Endothelial cell (in vitro differentiated cells): ENCODE measurements at places on chromosomes 7 and 10. TPM values are rescaled to one million over a fixed set of nuclear protein-coding genes. Genes with fewer than 3 reads are reported as not detected.

GRCh38 chr7:114372619-114373018, 42.0 kb upstream of the FOXP2 start:
- H3K27ac ChIP-seq = no peak overlapping the region
- H3K27me3 ChIP-seq = no peaks in the 10 kb centered on the region
- H3K4me3 ChIP-seq = no peak overlapping the region
- H3K4me1 ChIP-seq = peaks cover 2% of the 10 kb centered on the region
- DNase-seq = no peak

DNA sequence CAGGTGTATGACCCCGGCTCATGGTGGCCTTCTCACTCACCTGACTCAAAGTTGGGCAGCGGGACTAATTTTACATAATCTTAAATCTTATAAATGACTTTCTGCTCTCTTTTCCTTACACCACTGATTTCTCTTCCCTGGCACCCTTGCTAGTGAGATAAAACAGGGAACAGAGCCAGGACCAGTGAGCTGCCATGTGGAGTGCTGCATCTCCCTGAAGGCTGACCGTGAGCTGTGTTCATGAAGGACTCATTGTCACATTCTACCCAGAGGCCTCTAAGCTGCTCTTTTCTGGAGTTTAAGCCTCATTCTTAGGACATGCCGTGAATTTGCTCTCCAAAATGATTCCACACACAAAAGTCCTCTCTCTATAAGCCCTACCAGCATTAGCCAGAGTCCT, 762.3 kb downstream of the AUTS2 start:
- H3K4me1 ChIP-seq = peaks cover 3% of the 10 kb centered on the region
- no peak for DNase-seq
- H3K27ac ChIP-seq = no peak overlapping the region
- no peaks in the 10 kb centered on the region for H3K36me3 ChIP-seq
- no peaks in the 10 kb centered on the region for H3K27me3 ChIP-seq
- H3K4me3 ChIP-seq = no peak overlapping the region

DNA sequence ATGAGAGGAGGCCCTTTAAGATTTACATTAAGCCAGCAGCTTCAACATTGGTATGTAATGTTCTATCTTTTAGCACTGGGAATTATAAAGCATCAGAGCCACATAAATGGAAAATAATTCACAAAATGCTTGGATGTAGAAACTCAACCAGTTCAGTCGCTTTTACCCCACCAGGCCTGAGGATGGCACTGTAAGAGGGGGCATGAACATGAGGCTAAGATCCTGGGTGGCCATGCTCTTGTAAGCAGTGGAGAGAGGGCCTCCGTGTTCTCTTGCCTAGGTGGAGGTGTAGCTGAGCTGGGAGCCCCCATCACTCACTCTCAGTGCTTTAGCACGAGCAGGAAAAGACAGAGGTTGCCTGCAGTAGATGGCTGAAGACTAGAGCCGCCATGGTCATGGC, 238.8 kb downstream of the FANK1 start:
- no peak overlapping the region for H3K4me3 ChIP-seq
- H3K27ac ChIP-seq = no peak overlapping the region
- no peak for DNase-seq
- H3K36me3 ChIP-seq = peaks cover 4% of the 10 kb centered on the region

DNA sequence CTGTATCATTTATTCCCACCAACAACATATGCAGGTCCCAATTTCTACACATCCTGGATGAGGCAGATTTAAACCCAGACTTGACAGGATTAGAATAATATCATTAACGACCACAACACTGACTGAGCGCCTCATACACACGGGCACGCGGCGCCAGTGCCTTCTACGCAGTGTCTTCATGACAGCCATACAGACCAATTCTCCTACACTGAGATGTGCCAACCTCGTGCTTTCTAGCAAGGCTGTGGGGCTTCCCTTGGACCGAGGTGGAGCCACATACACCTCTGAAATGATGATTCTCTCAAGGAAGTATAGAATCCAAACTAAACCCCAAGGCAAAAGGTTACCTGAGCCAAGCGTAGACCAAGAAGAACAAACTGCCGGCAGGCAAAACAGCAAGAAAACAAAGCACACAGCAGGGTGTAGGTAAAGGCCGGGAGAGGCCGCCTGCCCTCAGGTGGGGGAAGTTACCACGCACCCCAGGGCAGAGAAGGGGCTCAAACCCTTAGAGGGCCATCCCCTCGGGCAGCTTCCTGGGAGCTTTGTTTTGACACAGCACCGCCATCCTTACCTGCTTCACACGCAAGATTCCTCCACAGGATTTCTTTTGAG, 75.8 kb downstream of the DLG5 start:
- DNase-seq = no peak
- peaks cover 22% of the 10 kb centered on the region for H3K4me1 ChIP-seq
- peaks cover 4% of the 10 kb centered on the region for H3K27me3 ChIP-seq
- no peak overlapping the region for H3K4me3 ChIP-seq
- peak overlapping the region; percentile 8 for H3K27ac ChIP-seq

DNA sequence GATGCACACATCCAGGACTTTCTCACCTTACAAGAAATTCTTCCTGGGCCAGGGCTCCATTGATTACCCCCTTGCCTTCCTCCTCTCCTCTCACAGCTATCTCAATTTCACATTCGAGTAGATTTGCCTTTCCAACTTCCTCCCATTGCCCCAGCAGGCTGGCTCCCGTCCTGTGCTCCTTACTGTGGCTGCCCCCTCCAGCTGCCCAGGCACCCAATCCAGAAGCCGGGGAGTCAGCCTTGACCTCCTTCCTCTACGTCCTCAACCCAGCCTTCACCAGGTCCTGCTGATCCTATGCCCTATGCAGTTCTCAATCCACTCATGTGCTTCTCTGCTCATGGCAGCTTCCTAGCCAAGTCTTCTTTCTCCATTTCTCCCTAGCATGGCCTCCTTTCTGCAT, 85.7 kb upstream of the GPR26 start:
- DNase-seq = no peak
- no peaks in the 10 kb centered on the region for H3K36me3 ChIP-seq
- H3K27ac ChIP-seq = no peak overlapping the region
- peaks cover 6% of the 10 kb centered on the region for H3K27me3 ChIP-seq
- no peak overlapping the region for H3K4me3 ChIP-seq
- peaks cover 3% of the 10 kb centered on the region for H3K4me1 ChIP-seq

DNA sequence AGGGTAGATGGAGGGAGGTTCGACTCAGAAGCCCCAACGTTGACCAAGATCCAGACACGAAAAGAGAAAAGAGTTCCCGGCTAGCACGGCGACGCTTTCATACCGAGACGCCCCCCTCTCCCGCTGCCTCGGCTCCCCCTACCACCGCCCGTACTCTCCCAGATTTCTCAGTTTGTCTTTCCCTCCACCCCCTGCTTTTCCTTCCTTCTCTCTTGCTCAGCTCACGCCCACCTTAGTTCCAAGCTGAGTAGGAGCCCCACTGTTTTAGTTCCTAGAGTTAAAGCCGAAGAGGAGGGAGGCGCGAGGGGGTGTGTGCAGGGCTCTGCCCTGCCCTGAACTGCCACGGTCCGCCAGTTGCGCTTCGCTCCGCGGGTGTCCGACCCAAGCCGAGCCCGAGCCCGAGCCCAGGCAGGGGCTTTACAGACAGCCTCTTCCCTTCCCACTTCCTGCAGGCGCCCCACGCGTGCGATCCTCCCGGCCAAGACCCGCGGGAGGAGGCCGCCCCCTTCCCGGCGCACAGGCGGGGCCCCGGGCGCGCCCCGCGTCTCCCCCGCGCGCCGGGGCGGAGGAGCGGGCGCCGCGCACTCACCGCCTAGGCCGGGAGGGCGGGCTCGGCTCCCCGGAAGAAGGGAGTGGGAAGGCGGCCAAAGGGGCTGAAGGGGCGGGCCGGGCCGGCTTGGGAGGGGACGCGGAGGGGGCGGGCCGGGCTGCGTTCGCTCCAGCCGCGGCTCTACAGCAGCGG, at the start of gene EPHB6:
Gene EPHB6 (plus strand): TSS at position 705 of the 742 bp plus-strand sequence. CDS start 8,152 bp downstream, outside the sequence.
- peak; percentile 49 for DNase-seq
- peaks cover 9% of the 10 kb centered on the region for H3K27me3 ChIP-seq
- H3K4me1 ChIP-seq = peaks cover 3% of the 10 kb centered on the region
- H3K27ac ChIP-seq = no peak within 1 kb of the TSS
- peak within 1 kb of the TSS; percentile 97 for H3K4me3 ChIP-seq

GRCh38 chr7:112206991-112207592, 597 bp downstream of the ZNF277 start:
- peaks cover 12% of the 10 kb centered on the region for H3K27me3 ChIP-seq
- DNase-seq = no peak
- peak overlapping the region; percentile 96 for H3K27ac ChIP-seq
- peak overlapping the region; percentile 100 for H3K4me3 ChIP-seq
- H3K4me1 ChIP-seq = peaks cover 34% of the 10 kb centered on the region
- peaks cover 9% of the 10 kb centered on the region for H3K36me3 ChIP-seq

DNA sequence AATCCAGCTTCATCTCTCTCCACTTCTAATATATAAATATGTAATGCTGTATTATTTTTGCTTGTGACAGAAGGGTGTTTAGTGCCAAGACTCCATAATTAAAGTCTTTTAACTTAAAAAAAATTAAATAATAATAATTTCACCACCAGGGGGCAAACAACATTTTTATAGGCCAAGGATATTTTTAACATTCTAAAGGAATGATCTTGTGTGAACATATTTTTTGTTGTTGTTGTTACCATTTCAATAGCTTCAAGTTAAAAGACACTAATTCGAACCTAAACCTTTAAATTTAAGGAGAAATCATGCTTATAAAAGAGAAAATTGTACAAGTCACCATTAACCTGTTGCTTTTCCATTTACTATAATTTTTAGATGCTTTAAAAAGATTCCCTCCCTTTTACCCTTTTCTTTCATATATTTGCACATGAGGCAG, 7.5 kb upstream of the DNAJC1 start:
- no peak overlapping the region for H3K27ac ChIP-seq
- no peak overlapping the region for H3K4me3 ChIP-seq
- no peaks in the 10 kb centered on the region for H3K36me3 ChIP-seq
- peaks cover 10% of the 10 kb centered on the region for H3K4me1 ChIP-seq

- no peaks in the 10 kb centered on the region for H3K4me1 ChIP-seq
- H3K27ac ChIP-seq = no peak overlapping the region
- DNase-seq = no peak
- peaks cover 12% of the 10 kb centered on the region for H3K27me3 ChIP-seq
- peaks cover 19% of the 10 kb centered on the region for H3K36me3 ChIP-seq
- no peak overlapping the region for H3K4me3 ChIP-seq
Observed at GRCh38 chr7:158061026-158061630, 526.5 kb downstream of the PTPRN2 start.

- DNase-seq = no peak
- no peak overlapping the region for H3K27ac ChIP-seq
Observed at GRCh38 chr7:47882635-47883034, 65.6 kb downstream of the PKD1L1 start.

- H3K36me3 ChIP-seq = no peaks in the 10 kb centered on the region
- no peaks in the 10 kb centered on the region for H3K4me1 ChIP-seq
- H3K4me3 ChIP-seq = no peak overlapping the region
- H3K27ac ChIP-seq = no peak overlapping the region
- H3K27me3 ChIP-seq = no peaks in the 10 kb centered on the region
Observed at GRCh38 chr7:152341039-152341913, 94.5 kb downstream of the KMT2C start.

DNA sequence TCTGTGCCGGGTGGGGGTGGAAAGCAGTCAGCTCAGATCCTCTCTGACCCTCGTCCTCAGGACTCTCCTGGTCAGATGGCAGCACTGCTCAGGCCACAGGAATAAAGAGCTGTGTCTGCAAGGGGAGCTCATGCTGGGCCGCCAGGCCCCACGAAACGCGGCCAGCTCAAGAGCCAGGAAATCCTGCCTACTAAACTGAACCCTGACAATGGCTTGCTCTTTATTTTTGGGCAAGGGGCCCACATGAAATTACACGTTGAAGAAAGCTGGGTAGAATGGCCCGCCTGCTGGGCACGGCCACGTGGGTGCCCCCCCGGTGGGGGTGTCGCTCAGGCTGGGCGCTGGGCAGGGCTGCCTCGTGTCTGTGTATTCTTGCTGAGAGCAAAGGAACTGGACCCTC, 103.0 kb downstream of the ITIH5 start:
- peaks cover 7% of the 10 kb centered on the region for H3K27me3 ChIP-seq
- peaks cover 11% of the 10 kb centered on the region for H3K4me1 ChIP-seq
- H3K4me3 ChIP-seq = no peak overlapping the region
- no peak overlapping the region for H3K27ac ChIP-seq
- H3K36me3 ChIP-seq = no peaks in the 10 kb centered on the region

GRCh38 chr10:3785851-3786271, 852 bp upstream of the KLF6 start:
- peak; percentile 39 for DNase-seq
- H3K36me3 ChIP-seq = peaks cover 37% of the 10 kb centered on the region
- peak overlapping the region; percentile 92 for H3K4me3 ChIP-seq
- H3K27me3 ChIP-seq = peaks cover 38% of the 10 kb centered on the region
- H3K4me1 ChIP-seq = peaks cover 46% of the 10 kb centered on the region
- H3K27ac ChIP-seq = peak overlapping the region; percentile 94

- H3K4me3 ChIP-seq = no peak overlapping the region
- peak; percentile 80 for DNase-seq
- peaks cover 5% of the 10 kb centered on the region for H3K4me1 ChIP-seq
- H3K27ac ChIP-seq = peak overlapping the region; percentile 50
- H3K36me3 ChIP-seq = peaks cover 62% of the 10 kb centered on the region
Observed at GRCh38 chr7:149209518-149210269, 14.3 kb downstream of the ZNF282 start.

DNA sequence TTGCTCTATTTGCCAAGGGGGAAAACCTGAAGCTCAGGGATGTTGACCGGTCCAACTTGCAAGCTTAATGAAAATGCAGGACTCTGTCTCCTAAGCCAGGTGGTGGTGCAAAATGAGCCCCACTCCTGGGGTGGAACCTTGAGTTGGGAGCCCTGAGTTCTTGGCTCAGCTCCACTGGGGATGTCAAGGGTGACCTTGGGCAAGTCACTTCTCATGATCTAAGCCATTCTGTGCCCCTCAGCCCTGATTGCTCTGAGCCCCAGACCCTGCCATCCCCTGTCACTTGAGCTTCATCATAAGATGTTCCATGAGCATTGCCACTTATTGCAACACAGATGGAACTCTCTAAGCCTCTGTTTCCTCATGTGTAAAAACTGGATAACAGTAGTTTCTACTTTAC, 33.9 kb downstream of the MYL10 start:
- DNase-seq = no peak
- H3K27ac ChIP-seq = no peak overlapping the region
- H3K4me3 ChIP-seq = no peak overlapping the region

DNA sequence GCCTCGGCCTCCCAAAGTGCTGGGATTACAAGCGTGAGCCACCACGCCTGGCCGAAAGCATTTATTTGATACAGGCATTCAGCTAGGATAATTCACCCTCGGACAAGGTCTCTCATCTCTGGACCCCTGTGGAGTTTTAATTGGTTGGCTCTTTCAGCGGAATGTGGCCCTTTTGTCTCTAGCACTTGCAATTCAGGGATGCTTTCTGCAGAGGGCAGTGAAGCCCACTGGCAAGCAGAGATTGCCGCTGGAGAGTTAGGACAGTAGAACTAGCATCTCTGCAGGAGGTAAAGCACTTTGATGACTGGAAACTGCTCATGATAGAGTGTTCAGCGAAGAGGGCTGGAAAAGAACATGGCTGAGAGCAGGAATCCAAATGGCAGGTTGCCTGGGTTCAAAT, 62.0 kb downstream of the SUFU start:
- H3K4me3 ChIP-seq = no peak overlapping the region
- peaks cover 15% of the 10 kb centered on the region for H3K36me3 ChIP-seq
- no peak for DNase-seq
- H3K27ac ChIP-seq = no peak overlapping the region
- peaks cover 3% of the 10 kb centered on the region for H3K27me3 ChIP-seq
- H3K4me1 ChIP-seq = peaks cover 3% of the 10 kb centered on the region

GRCh38 chr7:56222866-56223265, 106.6 kb upstream of the NUPR2 start:
- peaks cover 9% of the 10 kb centered on the region for H3K36me3 ChIP-seq
- no peak overlapping the region for H3K4me3 ChIP-seq
- H3K27me3 ChIP-seq = peaks cover 3% of the 10 kb centered on the region
- H3K4me1 ChIP-seq = no peaks in the 10 kb centered on the region

The GFRA1 gene
- 4.2 TPM for total RNA-seq

The CREB3L2 gene
- 50.6 TPM for total RNA-seq

The ANXA8 gene
- not detected for total RNA-seq
